ENCODE measurements at places on chromosomes 3 and 15.
A peak's percentile ranks its signal among the peaks of the same experiment; 100 is the strongest.

GRCh38 chr15:94287794-94288246, 56.5 kb downstream of the MCTP2 start:
- H3K4me1 ChIP-seq, result no peaks in the 10 kb centered on the region
- H3K4me3 ChIP-seq, result no peak overlapping the region
- H3K27me3 ChIP-seq, result no peaks in the 10 kb centered on the region
- H3K36me3 ChIP-seq, result no peaks in the 10 kb centered on the region
- no peak for DNase-seq

GRCh38 chr3:62582495-62583172, 209.3 kb upstream of the FEZF2 start:
- no peaks in the 10 kb centered on the region for H3K36me3 ChIP-seq
- no peak for DNase-seq
- no peak overlapping the region for H3K27ac ChIP-seq
- H3K27me3 ChIP-seq, result 0 out of 2 replicates have a peak, but pooled peaks cover 4% of the 10 kb centered on the region
- no peak overlapping the region for H3K4me3 ChIP-seq

GRCh38 chr15:25054329-25054728, 99.5 kb downstream of the SNRPN start:
- no peaks in the 10 kb centered on the region for H3K4me1 ChIP-seq
- no peak overlapping the region for H3K4me3 ChIP-seq
- H3K27me3 ChIP-seq, result no peaks in the 10 kb centered on the region
- no peaks in the 10 kb centered on the region for H3K36me3 ChIP-seq

DNA sequence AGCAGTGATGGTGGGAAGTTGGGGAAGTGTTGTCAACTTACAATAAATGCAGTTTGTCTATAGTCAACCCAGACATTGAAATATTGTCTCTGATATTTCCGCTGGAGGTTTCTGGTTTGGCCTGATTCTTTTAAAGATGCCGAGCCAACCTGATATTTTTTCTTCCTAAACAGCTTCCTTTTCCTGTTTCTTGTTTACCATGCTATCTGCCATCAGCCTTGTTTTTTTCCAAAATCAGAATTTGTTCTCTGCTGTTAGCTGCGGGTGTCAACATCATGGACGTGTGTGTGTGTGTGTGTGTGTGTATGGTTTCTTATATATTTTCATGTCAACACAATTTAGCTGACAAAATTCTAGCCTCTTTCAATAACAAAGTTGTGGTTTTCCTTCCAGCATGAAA, 41.2 kb upstream of the XCR1 start:
- peaks cover 14% of the 10 kb centered on the region for H3K27me3 ChIP-seq
- no peak for DNase-seq
- H3K27ac ChIP-seq, result no peak overlapping the region
- no peak overlapping the region for H3K4me3 ChIP-seq

DNA sequence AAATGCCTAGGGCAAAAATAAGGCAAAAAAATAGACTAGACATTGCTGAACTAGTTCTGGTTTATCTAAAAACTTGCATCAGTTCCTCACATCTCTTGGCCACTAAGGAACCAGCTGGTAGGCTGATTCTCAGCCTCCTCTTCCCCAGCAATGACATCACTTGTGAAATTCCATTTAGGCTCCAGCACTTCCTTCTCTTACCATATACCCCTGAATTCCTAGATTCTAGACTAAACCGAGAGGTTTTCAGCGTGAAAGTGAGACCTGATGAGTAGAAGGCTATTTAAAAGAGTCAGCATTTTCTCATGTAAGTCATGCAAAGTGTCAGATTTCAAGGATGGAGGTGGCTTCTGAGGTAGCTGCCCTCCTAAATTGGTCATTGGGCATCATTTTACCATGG, 247.1 kb upstream of the CDIN1 start:
- no peak overlapping the region for H3K27ac ChIP-seq
- H3K27me3 ChIP-seq, result no peaks in the 10 kb centered on the region
- no peak for DNase-seq
- H3K4me1 ChIP-seq, result no peaks in the 10 kb centered on the region
- H3K36me3 ChIP-seq, result no peaks in the 10 kb centered on the region

- H3K4me3 ChIP-seq, result no peak overlapping the region
- no peak for DNase-seq
- no peaks in the 10 kb centered on the region for H3K27me3 ChIP-seq
- no peaks in the 10 kb centered on the region for H3K36me3 ChIP-seq
Measured at GRCh38 chr15:100284701-100285100, 57.1 kb downstream of the ADAMTS17 start.

DNA sequence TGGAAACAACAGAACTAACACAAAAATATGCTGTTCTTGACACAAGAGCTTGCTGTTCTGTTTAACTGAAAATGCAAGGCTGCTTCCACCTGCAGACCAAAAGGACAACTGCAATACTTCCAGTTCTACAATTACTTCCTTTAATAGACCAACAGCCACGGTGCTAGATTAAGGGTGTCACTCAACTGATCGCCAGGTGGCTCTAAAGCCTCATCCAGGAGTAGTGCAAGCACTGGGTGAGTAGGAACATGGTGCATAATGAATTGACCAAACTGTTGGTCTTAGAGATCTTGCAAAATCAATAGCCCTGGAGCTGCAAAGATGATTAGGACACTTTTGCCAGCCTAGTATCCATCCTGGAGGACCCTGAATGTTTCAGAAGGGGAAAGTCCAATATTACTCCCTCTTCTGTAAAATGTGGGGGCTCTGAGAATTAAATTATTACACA, 3.6 kb upstream of the CLDN16 start:
- H3K27me3 ChIP-seq, result no peaks in the 10 kb centered on the region
- peak; percentile 87 for DNase-seq
- H3K4me3 ChIP-seq, result no peak overlapping the region
- no peak overlapping the region for H3K27ac ChIP-seq

DNA sequence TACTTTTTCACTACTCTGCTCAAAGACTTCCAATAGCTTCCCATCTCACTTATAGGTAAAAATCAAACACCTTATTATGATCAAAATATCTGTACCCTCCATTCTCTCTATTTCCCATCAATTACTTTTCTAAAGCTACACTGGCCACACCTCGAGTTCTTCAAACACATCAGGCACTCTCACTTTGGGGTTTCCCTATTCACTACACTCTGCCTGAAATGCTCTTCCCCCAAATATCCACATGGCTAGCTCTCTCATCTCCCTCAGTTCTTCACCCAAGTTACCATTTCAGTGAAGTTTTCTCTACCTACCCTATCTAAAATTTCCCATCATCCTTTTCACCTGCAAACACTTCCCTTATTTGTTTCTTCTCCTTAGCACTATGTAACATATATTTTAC, 14.8 kb downstream of the UBE3A start:
- no peak for DNase-seq
- no peak overlapping the region for H3K4me3 ChIP-seq
- H3K27me3 ChIP-seq, result no peaks in the 10 kb centered on the region
- no peak overlapping the region for H3K27ac ChIP-seq
- no peaks in the 10 kb centered on the region for H3K4me1 ChIP-seq
- H3K36me3 ChIP-seq, result no peaks in the 10 kb centered on the region

DNA sequence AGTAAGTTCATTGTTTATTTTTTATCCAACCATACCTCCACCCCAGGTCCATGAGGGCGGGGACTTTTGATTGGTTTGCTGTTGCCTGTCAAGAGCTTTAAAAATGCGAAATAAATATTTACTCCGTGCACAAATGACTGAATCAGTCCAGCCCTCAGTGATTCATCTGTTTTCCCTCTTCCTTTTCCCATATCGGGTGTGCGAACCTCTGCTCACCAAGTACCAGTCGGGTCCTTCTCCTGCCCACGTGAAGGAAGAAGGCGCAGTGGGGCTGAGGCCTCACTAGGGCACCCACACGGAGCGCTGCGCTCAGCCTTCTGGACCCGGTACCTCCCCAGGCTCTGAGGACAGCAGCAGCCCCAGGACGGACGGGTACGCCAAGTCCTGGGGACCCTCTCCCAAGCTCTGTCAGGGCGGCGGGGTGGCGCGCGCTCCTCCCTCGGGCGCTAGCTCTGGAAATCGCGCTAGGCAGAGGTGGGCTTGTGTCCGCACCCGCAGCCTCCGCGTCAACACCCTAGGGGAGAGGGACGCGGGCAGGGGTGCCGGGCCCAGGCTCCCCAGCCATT, 70.5 kb upstream of the EPHB3 start:
- H3K4me1 ChIP-seq, result no peaks in the 10 kb centered on the region
- DNase-seq, result no peak
- H3K27ac ChIP-seq, result no peak overlapping the region
- no peaks in the 10 kb centered on the region for H3K36me3 ChIP-seq
- peaks cover 23% of the 10 kb centered on the region for H3K27me3 ChIP-seq
- no peak overlapping the region for H3K4me3 ChIP-seq

GRCh38 chr15:101540480-101541239, 51.2 kb upstream of the PCSK6 start:
- no peaks in the 10 kb centered on the region for H3K36me3 ChIP-seq
- H3K4me3 ChIP-seq, result no peak overlapping the region
- 0 out of 2 replicates have a peak, but pooled peaks cover 7% of the 10 kb centered on the region for H3K27me3 ChIP-seq
- no peak for DNase-seq
- no peaks in the 10 kb centered on the region for H3K4me1 ChIP-seq
- no peak overlapping the region for H3K27ac ChIP-seq

DNA sequence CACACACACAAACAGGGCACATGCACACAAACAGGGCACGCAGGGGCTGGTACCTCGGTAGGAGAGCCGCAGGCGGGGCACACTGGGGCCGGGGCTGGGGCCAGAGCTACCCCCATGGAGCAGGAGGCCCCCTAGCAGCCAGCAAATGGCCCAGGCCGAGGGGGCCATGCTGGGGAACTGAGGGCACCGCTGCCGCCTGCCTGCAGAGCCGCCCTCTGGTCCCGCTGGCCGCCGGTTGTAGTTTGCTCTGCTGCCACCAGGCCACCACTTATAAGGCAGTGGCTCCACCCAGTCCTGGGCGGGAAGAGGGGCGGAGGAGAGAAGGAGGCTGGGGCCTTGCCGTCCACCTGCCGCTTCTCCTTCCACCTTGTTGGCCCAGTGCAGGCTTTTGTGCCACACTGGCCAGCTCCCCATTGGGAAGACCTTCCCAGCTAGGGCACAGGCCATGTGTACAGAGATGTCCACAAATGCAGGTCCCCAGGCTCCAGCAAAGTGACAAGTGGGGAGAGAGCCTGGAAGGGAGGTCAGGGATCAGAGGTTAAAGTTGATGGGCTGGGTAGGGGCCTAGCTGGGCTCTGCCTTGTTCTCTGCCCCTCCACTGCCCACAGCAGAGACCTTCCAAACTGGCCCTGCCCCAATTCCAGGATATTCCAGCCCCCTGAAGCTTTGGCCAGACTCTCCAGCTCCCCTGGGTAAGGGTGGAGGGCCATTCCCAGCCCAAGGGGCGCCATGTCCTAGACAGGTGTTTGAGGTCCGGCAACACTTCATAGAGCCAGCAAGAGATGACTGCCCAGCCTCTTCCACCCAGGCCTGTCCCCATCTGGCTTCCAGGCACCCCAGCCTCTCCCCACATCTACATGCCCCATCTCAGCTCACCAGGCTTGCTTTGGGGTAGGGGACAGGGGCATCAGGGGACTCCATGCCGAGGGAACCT, at the start of gene SEMA3G:
Gene SEMA3G, minus strand, starts transcription at position 244 of the 934 bp plus-strand sequence. Its CDS starts 76 bp downstream, at position 168.
- no peaks in the 10 kb centered on the region for H3K27me3 ChIP-seq
- H3K4me1 ChIP-seq, result peaks cover 8% of the 10 kb centered on the region
- peak within 1 kb of the TSS; percentile 55 for H3K27ac ChIP-seq
- peak within 1 kb of the TSS; percentile 55 for H3K4me3 ChIP-seq
- DNase-seq, result peak; percentile 74

GRCh38 chr3:59131016-59131766, 81.4 kb upstream of the CFAP20DC start:
- H3K27ac ChIP-seq, result no peak overlapping the region
- no peaks in the 10 kb centered on the region for H3K4me1 ChIP-seq
- H3K36me3 ChIP-seq, result no peaks in the 10 kb centered on the region
- no peaks in the 10 kb centered on the region for H3K27me3 ChIP-seq
- DNase-seq, result no peak

DNA sequence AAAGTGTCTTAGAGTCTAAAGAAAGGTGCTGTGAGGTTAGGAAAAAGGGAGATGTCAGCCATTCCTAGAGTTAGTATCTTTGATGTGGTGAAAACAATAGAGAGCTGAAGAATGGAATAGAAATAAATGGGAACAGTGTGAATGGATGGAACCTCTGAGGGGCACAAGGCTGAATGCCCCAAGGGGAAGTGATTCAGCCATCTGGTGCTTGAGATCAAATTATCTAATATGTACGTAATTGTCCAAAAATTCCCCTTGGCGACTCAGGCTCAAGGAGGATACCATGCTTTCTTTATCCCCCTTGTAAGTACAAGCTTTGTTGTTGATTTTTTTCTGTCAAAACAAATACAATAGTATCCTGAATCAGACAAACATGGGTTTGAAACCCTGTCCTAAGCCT, 361.6 kb downstream of the LSAMP start:
- H3K27me3 ChIP-seq, result peaks cover 3% of the 10 kb centered on the region
- H3K4me3 ChIP-seq, result no peak overlapping the region
- no peak overlapping the region for H3K27ac ChIP-seq
- no peaks in the 10 kb centered on the region for H3K4me1 ChIP-seq
- no peaks in the 10 kb centered on the region for H3K36me3 ChIP-seq
- DNase-seq, result no peak

DNA sequence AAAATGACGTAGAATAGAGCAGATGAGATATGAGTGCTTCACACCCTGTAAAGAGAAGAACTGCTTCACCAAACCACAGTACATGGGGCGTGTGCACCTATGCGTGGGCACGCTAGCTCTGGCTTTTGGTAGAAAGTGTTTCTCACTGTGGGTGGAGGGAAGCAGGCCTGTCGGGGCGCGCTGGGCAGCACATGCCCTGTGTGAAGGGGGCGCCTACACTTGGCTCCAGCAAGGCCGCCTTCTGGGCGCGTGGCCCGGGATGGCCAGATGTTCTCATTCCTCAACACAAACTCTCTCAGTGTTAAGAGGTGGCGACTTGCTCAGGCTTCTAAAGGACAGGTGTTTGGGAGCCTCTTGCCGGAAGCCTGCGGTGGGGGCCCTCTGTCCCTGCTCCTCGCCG, 90.0 kb downstream of the FBLN2 start:
- H3K4me3 ChIP-seq, result no peak overlapping the region
- H3K27ac ChIP-seq, result no peak overlapping the region
- H3K27me3 ChIP-seq, result no peaks in the 10 kb centered on the region
- no peaks in the 10 kb centered on the region for H3K36me3 ChIP-seq

GRCh38 chr3:155356594-155357370, 63.3 kb upstream of the STRIT1 start:
- H3K4me1 ChIP-seq, result no peaks in the 10 kb centered on the region
- no peak overlapping the region for H3K4me3 ChIP-seq
- H3K36me3 ChIP-seq, result no peaks in the 10 kb centered on the region

DNA sequence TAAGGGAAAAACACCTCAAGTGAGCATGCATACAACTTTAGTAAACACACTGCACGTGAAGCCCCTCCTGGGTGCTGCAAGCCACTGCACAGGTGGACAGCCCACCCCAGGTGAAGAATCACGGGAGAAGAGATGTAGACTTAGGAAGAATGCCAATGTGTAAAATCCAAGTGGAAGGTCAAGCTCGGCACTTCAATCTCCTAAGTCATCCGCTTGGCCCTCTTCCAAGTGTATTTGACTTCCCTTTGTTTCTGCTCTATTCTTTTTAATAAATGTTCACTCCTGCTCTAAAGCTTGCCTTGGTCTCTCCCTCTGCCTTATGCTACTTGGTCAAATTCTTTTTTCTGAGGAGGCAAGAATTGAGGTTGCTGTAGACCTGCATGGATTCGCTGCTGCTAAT, 316.6 kb downstream of the EDEM1 start:
- no peaks in the 10 kb centered on the region for H3K36me3 ChIP-seq
- H3K4me1 ChIP-seq, result no peaks in the 10 kb centered on the region
- no peak overlapping the region for H3K27ac ChIP-seq
- no peak for DNase-seq
- H3K27me3 ChIP-seq, result no peaks in the 10 kb centered on the region

Data from HCT116 (cell line).